Midbrain (tissue), 1 donor: ENCODE measurements at places on chromosomes 3 and 15.

- DNase-seq = no peak
Measured at GRCh38 chr15:43095243-43095642, 10.6 kb downstream of the UBR1 start.

- DNase-seq = peak; percentile 83
Measured at GRCh38 chr15:100873029-100873677, 6.5 kb upstream of the ALDH1A3 start.

GRCh38 chr3:57805674-57806073 is 49.6 kb downstream of the SLMAP start:
- DNase-seq = no peak

GRCh38 chr3:101518421-101518871 is 5.4 kb upstream of the SENP7 start:
- DNase-seq = no peak

- no peak for DNase-seq
Measured at GRCh38 chr15:56886363-56886931, 32.0 kb upstream of the TCF12 start.

DNA sequence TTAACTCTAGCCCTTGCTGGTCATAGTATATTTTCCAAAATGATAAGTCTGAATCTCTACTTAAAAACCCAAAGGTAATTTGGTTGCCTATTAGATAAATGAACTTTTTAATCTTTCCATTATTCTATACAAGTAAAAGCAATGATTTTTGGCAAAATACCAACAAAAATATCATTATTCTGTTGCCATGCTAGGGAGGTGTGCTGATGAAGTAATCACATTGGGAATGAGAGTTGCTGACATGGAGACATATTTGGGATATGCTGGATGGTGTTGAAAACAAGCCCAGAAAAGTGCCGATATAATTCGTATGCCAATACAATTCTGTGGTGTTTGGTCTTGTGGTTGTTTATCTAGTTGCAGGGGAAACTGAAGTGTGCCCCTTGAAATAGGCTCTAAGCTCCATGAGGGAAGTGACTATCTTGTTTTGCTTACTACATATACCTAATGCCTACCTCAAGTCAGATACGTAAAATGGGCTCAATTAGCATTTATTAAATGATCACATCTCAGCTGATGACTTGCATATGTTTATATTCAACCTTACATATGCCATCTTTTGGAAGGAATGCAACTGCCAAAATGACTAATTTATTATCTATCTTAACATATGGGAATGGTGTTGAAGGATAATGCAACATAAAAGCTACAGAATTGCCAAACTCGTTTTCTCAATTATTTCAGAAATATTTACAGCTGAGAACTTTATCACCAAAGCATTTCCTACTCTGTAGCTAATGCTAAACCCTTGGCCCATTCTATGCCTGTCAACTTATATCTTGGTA is 5.8 kb downstream of the TOPBP1 start:
- no peak for DNase-seq

DNA sequence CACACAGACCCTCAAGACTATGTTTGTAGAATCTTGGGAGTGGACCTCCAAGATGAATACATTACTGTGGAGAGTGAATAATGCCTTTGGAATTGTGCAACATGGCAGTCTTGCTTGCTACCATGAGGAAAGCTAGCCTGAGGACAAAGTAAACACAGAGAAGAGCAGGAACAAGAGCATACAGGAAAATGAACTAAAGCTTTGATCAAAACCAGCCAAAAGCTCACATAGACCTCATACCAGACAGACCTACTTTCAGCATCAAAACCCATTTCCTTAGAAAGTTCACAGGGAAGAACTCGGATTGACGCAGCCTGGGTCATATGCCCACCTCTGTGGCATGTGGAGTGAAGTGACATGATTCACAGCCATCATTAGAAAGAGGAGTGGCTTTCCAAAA is 3.3 kb upstream of the RAB8B start:
- DNase-seq = no peak

GRCh38 chr15:52392008-52392687 is 96.5 kb upstream of the MYO5C start:
- no peak for DNase-seq

- no peak for DNase-seq
Measured at GRCh38 chr3:186683979-186684378, 18.2 kb downstream of the HRG start.

- DNase-seq = no peak
Measured at GRCh38 chr3:27714692-27715453, 7.2 kb downstream of the EOMES start.

- peak; percentile 60 for DNase-seq
Measured at GRCh38 chr3:11774296-11774877, 72.3 kb downstream of the TAMM41 start.

DNA sequence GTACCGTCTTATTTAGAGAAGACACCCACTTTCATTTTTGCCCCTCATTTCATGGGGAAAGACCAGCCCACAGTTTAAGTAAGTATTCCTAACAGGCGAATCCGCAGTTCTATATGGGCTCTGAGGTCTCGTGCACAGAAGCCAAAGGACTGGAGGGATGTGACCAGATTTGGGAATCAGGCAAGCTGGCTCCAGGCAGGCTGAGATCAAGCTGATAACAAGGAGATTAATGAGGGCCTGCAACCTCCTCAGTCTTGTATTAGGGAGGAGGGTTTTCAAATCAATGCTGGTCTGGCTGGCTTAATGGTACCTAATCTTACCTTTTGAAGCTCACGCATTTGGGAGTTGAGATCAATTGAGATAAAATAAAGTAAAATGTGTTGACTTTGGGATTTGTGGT is 15.3 kb downstream of the ST8SIA2 start:
- DNase-seq = no peak

DNA sequence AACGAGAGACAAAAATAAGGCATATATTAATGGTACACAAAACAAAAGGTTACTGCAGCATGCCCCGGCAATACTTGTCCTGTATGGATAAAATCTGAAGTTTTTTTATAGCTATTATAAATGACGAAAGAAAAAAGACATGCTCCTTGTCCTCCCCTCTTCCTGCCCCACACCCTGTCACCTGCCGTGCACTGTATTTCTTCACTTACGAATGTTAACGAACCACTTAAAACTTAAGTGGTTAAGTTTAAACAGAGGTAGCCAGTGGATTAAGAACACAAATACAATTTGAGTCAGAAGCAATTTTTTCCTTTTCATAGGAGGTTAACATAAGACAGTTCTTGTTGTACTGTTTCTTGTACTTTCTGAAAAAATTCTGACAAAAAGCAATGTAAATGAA is 799.1 kb upstream of the NECTIN3 start:
- DNase-seq = no peak

DNA sequence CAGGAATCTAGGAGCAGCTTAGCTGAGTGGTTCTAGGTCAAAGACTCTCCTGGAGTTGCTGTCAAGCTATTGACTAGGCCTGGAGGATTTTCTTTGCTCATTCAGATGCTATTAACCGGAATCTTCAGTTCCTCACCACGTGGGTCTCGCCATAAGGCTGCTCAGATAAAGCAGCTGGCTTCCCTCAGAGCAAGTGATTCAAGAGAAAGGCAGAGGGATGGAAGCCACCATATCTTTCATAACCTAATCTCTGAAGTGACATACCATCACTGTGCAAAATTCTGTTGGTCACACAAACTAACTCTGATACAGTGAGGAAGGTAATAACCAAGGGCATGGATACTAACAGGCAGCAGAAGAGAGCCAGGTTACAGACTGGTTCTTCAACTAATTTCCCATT is 72.7 kb upstream of the FLNB start:
- no peak for DNase-seq

DNA sequence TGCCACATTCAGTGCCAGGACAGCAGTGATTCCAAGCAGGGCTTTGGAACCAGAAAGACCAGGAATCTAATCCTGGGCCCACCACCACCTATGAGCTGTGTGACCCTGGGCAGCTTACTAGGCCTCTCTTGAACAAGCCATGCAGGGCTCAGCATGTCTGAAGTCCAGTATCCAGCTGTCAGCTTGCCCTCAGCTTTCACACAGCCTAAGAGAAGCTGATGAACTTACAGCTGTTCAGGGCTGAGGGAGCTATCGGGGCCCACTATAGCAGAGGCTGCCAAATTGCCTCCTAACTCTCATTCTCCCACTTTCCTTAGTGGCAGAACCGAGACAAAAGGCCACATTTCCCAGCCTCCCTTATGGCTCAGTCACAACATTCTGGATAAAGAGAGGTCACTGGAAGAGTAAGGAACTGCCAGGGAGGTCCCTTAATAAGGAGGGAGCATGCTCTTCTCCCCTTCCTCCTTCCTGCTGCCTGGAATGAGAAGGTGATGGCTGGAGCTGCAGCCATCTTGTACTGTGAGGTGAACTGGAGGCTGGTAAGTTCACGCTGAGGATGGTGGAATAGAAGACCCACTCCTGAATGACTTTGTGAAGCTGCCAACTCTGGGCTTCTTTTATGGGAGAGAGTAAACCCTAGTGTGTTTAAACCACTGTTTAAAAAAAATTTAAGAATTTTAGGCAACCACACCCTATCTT is 34.5 kb downstream of the FEM1B start:
- DNase-seq = no peak

GRCh38 chr3:154979331-154979730 is 100.8 kb upstream of the MME start:
- no peak for DNase-seq

DNA sequence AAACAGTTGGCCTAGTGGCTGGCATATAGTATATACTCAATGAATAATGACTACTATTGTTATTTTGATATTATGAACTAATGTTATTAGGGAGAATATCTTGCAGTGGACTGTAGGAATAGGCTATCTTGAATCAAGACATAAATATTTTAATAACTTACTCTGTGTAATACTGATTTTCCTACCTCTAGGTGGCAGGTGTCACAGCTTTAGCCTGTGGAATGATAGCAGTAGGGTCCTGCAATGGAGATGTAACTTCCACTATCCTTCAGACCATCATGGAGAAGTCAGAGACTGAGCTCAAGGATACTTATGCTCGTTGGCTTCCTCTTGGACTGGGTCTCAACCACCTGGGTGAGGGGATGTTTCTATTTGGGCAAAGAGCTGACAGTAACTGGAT is 6.5 kb downstream of the PSMD2 start:
- no peak for DNase-seq

DNA sequence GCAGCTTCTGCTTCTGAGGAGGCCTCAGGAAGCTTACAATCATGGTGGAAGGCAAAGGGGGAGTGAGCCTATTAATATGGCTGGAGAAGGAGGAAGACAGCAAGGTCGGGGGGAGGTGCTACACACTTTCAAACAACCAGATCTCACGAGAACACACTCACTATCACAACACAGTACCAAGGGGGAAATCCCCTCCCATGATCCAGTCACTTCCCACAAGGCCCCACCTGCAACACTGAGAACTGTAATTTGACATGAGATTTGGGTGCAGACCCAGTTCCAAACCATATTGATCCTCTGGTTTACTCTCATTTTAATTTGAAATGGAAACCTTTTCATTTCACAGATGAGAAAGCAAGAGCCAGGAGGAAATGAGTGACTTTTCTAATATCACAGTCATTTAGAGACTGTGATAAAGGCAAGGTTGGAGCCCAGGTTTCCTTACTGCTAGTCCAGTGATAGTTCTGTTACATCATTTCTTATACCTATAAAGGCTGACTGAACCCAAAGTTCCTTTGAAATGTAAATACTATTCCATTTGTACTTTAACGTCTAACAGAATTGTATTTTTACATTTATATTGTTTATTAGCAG is 105.8 kb upstream of the GAP43 start:
- DNase-seq = no peak

DNA sequence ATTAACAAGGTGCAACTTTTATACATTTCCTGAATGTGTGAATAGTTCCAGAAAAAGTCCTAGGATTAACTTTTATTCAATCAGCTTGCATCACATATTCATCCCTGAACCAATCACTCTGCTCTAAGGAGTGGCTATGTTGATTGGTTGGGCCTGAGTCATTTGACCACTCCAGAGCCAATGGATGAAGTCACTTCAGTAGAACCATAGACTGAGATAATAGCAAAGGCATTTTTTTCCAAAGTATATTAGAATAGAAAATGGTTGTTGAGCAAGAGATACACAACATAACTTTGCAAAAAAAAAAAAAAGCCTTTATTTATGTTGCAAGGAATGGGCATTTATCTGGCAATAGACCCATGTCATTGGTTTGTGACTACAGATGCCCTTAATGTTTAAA is 55.5 kb upstream of the AGTR1 start:
- DNase-seq = no peak

GRCh38 chr15:71089801-71090200 is 25.5 kb upstream of the THSD4 start:
- no peak for DNase-seq

GRCh38 chr3:76040946-76041345 is 255.6 kb upstream of the ZNF717 start:
- no peak for DNase-seq

GRCh38 chr15:81029414-81030300 is 28.9 kb downstream of the TLNRD1 start:
- no peak for DNase-seq
